Bone marrow (tissue), 2 donors: ENCODE measurements at places on chromosomes 1 and 21.

- DNase-seq: no peak
Measured at GRCh38 chr1:90580176-90580575, 136.9 kb downstream of the BARHL2 start.

- no peak for DNase-seq
Measured at GRCh38 chr1:247212627-247213617, 41.1 kb upstream of the ZNF124 start.

DNA sequence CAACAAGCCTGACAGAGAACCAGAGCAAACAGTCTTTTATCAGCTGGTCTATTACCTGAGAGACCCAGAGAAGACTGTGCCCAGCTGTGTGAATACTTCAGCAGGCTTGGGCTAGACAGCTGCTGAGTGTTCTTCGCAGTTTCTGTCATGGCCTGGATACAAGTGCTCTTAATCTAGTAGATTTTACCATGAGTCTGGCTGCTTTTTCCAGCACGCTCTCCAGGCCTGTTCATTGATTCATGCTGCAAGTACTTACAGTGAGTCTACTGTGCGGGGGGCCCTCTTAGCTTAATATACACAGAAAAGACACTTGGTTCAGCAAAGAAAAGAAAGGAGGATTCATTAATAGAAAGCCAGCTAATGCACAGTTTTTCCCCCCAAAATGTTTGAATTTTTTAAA, 48.5 kb downstream of the RGS7 start:
- DNase-seq: no peak

DNA sequence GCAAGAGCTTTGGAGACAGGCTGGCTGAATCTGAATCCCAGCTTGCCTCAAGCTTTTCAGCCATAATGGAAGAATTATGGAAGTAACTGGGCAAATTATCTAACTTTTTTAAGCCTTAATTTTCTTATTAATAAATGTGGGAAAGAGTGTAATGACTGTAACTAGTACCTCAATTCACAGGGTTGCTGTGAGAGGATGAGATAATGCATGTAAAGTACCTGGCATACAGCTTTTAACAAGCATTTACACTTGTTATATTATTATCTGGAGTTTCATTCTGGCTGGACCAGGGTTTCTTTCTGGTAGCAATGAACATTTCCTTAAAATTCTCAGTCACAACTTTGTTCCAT, 15.9 kb upstream of the TNFSF4 start:
- no peak for DNase-seq

GRCh38 chr1:91578320-91579109, 77.9 kb downstream of the CDC7 start:
- no peak for DNase-seq

DNA sequence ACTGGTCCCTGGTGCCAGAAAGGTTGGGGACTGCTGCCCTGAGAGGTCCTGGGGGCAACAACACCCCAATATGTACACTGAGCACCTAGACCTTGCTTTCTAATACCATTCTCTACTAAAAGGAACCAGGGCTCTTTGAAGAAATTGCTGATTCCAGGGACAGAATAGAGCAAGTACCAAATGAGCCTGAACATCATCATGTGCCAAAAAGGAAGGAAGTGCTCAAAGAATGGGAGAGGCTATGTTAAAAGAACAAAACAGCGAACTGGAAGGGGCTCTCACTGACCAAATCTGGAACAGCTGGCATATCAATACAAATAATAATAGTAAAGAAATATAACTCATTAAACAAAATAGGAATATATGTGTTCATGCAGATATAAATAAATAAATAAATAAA, 50.8 kb downstream of the PIK3R3 start:
- no peak for DNase-seq

- no peak for DNase-seq
Measured at GRCh38 chr1:167297222-167298214, 76.8 kb downstream of the POU2F1 start.
